Cardiac fibroblast (primary cell): ENCODE measurements at places on chromosomes 11 and 22.
A peak's percentile ranks its signal among the peaks of the same experiment; 100 is the strongest.

- DNase-seq, result no peak
Observed at GRCh38 chr11:30509364-30509763, 76.8 kb downstream of the MPPED2 start.

- no peak for DNase-seq
Observed at GRCh38 chr11:27205779-27206570, 157.0 kb downstream of the CCDC34 start.

- DNase-seq, result no peak
Observed at GRCh38 chr11:58133309-58134076, 8.2 kb upstream of the OR9I1 start.

GRCh38 chr11:2144544-2145248, 5.5 kb upstream of the IGF2 start:
- no peak for DNase-seq

DNA sequence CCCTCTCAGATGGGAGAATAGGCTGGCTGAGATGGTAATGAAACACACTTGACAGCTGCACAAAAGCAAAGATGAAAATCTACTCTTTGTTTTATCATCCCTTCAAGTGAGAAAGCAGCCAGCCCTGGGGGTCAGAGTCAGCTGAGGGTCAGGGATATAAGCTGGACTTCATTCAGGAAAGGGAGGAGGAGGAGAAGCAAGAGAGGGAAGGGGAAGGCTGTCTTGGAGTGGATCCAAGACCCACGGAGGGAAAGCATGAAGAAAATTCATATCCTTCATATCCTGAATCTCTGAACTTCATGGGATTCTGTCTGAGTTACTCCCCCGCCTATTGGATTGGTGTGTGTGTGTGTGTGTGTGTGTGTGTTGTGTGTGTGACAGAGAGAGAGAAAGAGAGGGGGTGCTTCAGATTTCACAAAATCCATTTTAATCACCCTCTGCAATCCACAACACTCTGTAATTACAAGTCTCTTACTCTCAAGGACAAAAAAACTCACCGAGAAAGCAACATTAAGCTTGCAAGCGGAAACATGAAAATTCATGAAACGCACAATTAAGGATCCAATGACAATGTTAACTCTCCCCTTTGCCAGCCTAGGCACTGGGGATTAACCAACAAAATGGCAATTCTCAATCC, 327.7 kb downstream of the TENM4 start:
- no peak for DNase-seq

DNA sequence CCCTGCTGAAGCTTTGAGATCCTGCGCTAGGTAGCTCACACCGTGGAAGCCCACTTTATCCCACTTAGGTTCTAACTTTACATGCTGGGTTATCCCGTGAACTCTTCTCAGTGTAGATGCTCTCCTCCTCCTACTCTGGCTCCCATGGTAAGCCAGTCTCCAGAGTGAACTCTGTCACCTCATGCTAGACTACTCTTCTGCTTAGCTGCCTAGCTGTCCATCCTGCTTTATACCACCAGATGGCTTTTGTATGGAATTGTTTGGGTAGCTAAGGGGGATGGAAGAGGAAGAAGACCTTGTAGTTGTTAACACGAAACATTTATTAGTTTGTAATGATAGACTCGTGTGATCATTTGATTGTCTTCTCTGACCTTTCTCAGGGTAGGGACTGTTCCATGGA, 46.8 kb downstream of the EMSY start:
- DNase-seq, result no peak

DNA sequence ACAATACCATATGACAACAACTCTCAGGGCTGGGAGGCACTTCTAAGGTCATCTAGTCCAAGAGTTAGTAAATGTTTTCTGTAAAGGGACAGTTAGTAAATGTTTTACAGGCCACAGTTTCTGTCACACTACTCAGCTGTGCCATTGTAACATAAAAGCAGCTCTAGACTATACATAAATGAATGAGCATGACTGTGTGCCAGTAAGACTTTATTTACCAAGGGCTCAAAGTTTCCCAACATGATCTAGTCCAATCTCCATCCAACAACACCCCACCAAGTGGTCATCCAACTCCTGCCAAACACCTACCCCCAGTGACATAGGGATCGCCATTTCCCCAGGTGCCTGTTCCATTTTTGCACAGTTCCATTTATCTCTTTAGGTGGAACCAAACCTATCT, 12.1 kb downstream of the SERGEF start:
- DNase-seq, result no peak

DNA sequence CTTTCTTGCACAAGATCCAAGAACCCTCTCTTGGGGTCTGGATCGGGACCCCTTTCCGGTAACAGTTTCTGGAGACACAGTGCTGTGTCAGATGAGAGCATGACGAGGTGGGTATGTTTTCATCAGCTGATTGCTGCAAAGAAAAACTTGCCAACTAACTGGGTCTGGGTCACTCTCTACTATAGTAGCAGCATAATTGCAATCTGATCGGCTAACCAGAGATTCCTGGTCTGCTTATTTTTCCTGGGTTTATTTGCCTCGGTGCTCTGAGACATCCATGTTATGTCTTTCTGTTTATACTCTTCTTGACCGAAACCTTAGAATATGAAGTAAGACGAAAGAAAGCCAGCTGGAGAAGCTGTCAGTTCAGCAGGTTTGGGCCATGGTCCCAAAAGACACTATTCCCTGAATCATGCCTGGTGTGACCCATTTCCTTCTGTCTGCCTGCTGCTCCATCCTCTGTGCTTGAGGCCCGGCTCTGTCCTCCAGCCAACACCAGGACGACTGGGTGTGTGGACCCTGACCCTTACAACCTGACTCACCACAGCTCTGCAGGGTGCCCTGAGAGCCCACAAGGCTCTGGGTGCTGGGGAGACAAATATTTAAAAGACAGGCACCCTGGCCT, 24.1 kb upstream of the CLMP start:
- peak; percentile 55 for DNase-seq

DNA sequence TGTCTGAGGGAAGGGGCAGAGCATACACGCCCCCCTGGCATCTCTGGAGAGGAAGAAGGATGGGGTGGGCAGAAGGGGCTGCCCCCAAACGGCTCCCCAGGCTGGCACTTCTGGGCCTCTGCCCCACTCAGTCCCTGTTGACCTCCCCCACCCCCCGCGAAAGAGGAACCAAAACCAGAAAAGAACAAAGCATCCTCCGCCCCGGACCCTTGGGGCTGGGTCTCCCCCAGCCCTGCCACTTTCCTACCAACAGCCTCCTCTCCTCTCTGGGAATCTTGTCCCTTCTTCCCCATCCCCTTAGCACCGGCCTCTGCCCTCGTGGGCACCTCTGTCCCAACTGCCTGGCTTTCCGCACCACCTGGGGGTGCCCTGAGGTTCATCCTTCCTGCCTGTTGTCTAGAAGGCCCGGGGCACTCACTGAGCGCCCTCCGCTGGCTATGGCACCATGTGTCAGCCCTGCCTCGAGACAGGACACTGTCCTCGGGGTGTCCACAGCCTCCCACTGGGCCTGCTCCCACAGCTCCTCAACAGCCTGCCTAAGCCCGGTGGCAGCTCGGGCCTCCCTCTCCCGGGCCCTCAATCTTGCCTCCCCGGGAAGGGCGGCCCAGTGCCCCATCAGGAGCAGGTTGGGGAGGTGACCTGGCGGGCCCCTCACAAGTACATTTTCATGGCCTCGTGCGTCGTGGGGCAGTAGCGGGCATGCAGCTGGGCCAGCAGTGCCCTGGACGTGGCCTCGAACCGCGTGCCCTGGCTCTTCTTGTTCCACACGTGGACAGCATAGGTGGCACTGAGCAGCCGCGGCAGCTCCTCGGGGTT, 28.2 kb downstream of the A4GALT start:
- no peak for DNase-seq

- peak; percentile 48 for DNase-seq
Observed at GRCh38 chr22:21568347-21569075, 997 bp downstream of the UBE2L3 start.

DNA sequence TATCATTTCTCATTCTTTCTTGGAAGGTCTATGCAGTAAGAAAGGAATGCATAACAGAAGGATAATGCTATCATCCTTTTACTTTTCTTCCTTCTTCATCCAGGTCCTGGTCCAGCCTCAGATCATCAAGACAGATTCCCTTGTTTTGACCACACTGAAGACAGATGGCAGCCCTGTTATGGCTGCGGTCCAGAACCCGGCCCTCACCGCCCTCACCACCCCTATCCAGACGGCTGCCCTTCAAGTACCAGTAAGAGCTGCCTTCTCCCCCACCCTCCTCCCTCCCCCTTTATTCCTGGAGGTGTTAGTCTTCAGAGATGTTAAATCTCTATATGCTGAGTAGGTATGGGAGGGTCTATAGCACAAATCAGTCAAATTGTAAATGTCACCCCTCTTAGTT, 37.9 kb downstream of the SREBF2 start:
- DNase-seq, result no peak
